ENCODE measurements at places on chromosomes 1 and 21. TPM values are rescaled to one million over a fixed set of nuclear protein-coding genes. Genes with fewer than 3 reads are reported as not detected.

Gene KCNE2
- total RNA-seq = not detected

Gene SELL
- total RNA-seq = 5.1 TPM

Gene MFAP2
- 33.3 TPM for total RNA-seq

Gene PRELP
- 6.3 TPM for total RNA-seq

Gene MFN2
- 26.6 TPM for total RNA-seq

Gene GPR25
- total RNA-seq = not detected

Gene MACO1
- total RNA-seq = 24.4 TPM

Gene LRRC3
- total RNA-seq = 1.5 TPM

Gene EFCAB7
- total RNA-seq = 30.4 TPM

Gene CLEC20A
- total RNA-seq = 0.48 TPM

Gene LY9
- total RNA-seq = 0.11 TPM

Gene TSTD1
- 23.1 TPM for total RNA-seq

Gene MNDA
- 9.0 TPM for total RNA-seq

Gene HES3
- total RNA-seq = not detected

Gene SPATA45
- total RNA-seq = not detected

Gene ADCY10
- total RNA-seq = 0.37 TPM

Gene OPRD1
- 0.05 TPM for total RNA-seq

Gene CR1L
- total RNA-seq = 1.7 TPM

Gene DPM3
- 15.8 TPM for total RNA-seq

Gene FAM131C
- total RNA-seq = not detected

Gene FAM163A
- 0.53 TPM for total RNA-seq

Gene ANGPTL3
- total RNA-seq = not detected

Gene CDC7
- total RNA-seq = 26.1 TPM

Gene PTPN22
- 2.3 TPM for total RNA-seq

Gene KLHDC9
- total RNA-seq = 1.3 TPM

Gene ZCCHC17
- total RNA-seq = 19.2 TPM

Gene AKR7A3
- 0.53 TPM for total RNA-seq

Gene NUDT4B
- 3.7 TPM for total RNA-seq

Gene C2CD2
- total RNA-seq = 24.3 TPM

Gene IFNLR1
- total RNA-seq = 0.79 TPM

Gene MROH9
- total RNA-seq = not detected

Gene ITGB2
- 20.8 TPM for total RNA-seq

Gene PTGER3
- total RNA-seq = 36.0 TPM

Gene SPATA21
- total RNA-seq = not detected

All from urinary bladder (tissue), 4 donors.